Smooth muscle cell of the pulmonary artery (primary cell): ENCODE measurements at places on chromosomes 13 and 19. TPM values are rescaled to one million over a fixed set of nuclear protein-coding genes. Genes with fewer than 3 reads are reported as not detected.

The ZNF709 gene
- 2.3 and 3.5 TPM in 2 replicates for total RNA-seq

The SLC5A5 gene
- not detected in 2 replicates for total RNA-seq

The ZFR2 gene
- 0.07 TPM in 1 of 2 replicates, not detected in the other for total RNA-seq

The CHST8 gene
- total RNA-seq, result not detected in 2 replicates

The ZNF555 gene
- total RNA-seq, result 5.1 and 6.3 TPM in 2 replicates

The ZNF45 gene
- total RNA-seq, result 14.9 and 22.0 TPM in 2 replicates

The RNF113B gene
- total RNA-seq, result not detected in 2 replicates

The ZNF816 gene
- 8.0 and 8.5 TPM in 2 replicates for total RNA-seq

The CDX2 gene
- total RNA-seq, result not detected in 2 replicates

The FUT6 gene
- not detected in 2 replicates for total RNA-seq

The TUBB4A gene
- not detected in 2 replicates for total RNA-seq

The CEP89 gene
- total RNA-seq, result 11.4 and 13.1 TPM in 2 replicates

The GNA15 gene
- total RNA-seq, result 0.07 and 0.33 TPM in 2 replicates

The SIGLEC14 gene
- total RNA-seq, result not detected in 2 replicates

The FUT2 gene
- not detected in 2 replicates for total RNA-seq

The TMEM238 gene
- total RNA-seq, result 0.23 and 0.39 TPM in 2 replicates

The TECR gene
- total RNA-seq, result 26.3 and 28.5 TPM in 2 replicates

The FPR2 gene
- total RNA-seq, result 0.07 TPM in 1 of 2 replicates, not detected in the other

The CEACAM21 gene
- total RNA-seq, result not detected in 2 replicates

The CEACAM20 gene
- not detected in 2 replicates for total RNA-seq

The APLP1 gene
- total RNA-seq, result 23.2 and 28.9 TPM in 2 replicates

The FAM124A gene
- total RNA-seq, result 1.4 and 2.2 TPM in 2 replicates

The URAD gene
- total RNA-seq, result not detected in 2 replicates
